ENCODE measurements at places on chromosomes 3 and 15. TPM values are rescaled to one million over a fixed set of nuclear protein-coding genes. Genes with fewer than 3 reads are reported as not detected.

DNA sequence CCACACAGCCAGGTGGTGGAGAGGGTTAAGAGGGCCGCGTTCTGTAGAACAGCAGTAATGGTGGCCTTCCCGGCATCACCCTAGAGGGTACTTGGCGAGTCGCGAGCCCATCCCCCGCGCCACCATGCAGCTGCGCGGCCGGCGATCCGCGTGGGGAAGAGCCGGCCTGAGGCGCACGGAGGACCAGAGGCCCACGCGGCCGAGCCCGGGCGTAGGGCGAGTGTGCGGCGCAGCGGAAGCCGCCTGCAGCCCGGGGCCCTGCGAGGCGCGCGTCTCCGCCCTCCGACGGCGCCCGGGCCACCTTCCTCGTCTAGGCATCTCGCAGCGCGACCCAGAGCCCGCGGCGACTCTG is 423 bp downstream of the TKT start:
- no peaks in the 10 kb centered on the region for H3K27me3 ChIP-seq
- no peaks in the 10 kb centered on the region for H3K36me3 ChIP-seq
- peak overlapping the region; percentile 67 for H3K4me3 ChIP-seq

GRCh38 chr3:177820683-177821316 is 623.5 kb upstream of the TBL1XR1 start:
- no peaks in the 10 kb centered on the region for H3K36me3 ChIP-seq
- H3K27me3 ChIP-seq, result no peaks in the 10 kb centered on the region
- no peak for DNase-seq
- H3K4me3 ChIP-seq, result no peak overlapping the region
- no peaks in the 10 kb centered on the region for H3K4me1 ChIP-seq

- H3K36me3 ChIP-seq, result no peaks in the 10 kb centered on the region
- no peaks in the 10 kb centered on the region for H3K27me3 ChIP-seq
- H3K4me3 ChIP-seq, result no peak overlapping the region
- no peak overlapping the region for H3K27ac ChIP-seq
These were observed 66.3 kb upstream of the EPHA6 start for GRCh38 chr3:96748139-96748538.

- H3K27ac ChIP-seq, result no peak overlapping the region
- no peak overlapping the region for H3K4me3 ChIP-seq
- H3K27me3 ChIP-seq, result peaks cover 2% of the 10 kb centered on the region
- no peaks in the 10 kb centered on the region for H3K36me3 ChIP-seq
- H3K4me1 ChIP-seq, result no peaks in the 10 kb centered on the region
- DNase-seq, result no peak
These were observed 137.9 kb upstream of the LRIG1 start for GRCh38 chr3:66638717-66639116.

DNA sequence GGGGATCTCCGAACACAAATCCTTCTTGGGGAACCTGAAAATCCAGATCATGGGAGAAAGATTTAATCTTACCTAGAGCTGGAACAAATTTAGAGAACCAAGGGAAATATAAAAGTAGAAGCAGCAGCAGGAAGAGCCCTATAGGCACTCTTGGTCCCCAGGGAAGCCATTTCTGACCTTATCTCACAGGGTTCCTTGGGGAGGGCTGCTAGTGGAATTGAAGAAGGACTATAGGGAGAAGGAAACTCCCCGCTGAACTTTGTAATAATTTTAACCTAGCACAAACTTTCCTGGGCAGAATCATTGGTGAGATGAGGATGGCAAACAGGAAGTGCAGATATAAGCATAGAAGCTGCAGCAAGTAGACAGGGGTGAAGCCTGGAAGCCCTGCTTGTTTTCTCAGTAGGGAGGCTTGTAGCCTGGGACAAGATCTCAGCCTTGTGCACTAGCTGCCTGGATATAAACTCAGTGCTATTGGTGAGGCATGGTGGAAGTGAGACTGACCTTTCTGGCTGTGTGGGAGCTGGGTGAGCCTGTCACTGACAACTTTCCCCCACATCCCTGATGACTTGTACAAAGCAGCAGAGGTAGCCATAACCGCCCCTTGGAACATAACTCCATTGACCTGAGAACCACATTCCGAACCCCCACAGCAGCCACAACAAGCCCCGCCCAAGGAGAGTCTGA is 343.0 kb upstream of the TGFBR2 start:
- H3K4me3 ChIP-seq, result no peak overlapping the region
- DNase-seq, result no peak
- no peaks in the 10 kb centered on the region for H3K36me3 ChIP-seq
- H3K4me1 ChIP-seq, result no peaks in the 10 kb centered on the region
- no peak overlapping the region for H3K27ac ChIP-seq
- no peaks in the 10 kb centered on the region for H3K27me3 ChIP-seq

DNA sequence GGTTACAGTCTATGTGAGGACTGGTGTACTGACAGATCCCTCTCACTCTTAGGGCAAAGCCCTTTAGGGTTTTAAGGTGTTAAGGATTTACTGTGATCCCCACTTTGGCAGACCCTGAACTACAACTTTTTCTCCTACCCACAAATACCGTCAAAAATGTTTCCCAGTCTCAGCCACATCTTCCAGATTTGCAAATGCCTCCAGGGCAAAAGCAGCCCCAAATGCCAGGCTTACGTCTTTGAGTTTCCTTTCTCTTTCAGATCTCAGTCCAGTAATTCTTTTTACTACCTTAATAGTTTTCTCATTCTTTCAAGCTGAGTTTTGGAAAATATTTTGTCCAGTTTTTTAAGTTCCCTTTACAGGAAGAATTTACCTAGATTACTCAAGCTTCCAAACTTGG is 13.4 kb upstream of the ITGA11 start:
- no peaks in the 10 kb centered on the region for H3K4me1 ChIP-seq
- H3K27ac ChIP-seq, result no peak overlapping the region
- DNase-seq, result no peak
- H3K4me3 ChIP-seq, result no peak overlapping the region

DNA sequence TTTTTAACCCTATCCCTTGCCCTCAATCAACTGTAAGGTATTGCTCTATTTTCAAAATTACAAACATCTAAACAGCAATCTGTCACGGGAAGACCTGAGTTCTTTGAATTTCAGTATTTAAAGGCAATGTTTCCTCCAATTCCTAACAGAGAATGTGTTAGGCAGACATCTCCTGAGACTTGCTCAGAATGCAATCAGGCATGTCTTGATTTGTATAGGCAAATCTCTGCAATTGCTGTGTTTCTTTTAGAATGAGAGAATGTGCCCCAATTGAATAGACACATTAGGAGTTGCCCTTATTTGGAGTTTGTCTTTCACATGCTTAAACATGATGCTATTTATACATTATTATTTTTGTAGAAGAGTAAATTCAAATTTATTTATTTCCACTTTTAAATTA is 205.6 kb downstream of the CADM2 start:
- no peak for DNase-seq
- H3K27ac ChIP-seq, result no peak overlapping the region
- H3K4me1 ChIP-seq, result no peaks in the 10 kb centered on the region

GRCh38 chr3:115151921-115152320 is 4.8 kb upstream of the ZBTB20 start:
- no peak for DNase-seq
- H3K4me1 ChIP-seq, result no peaks in the 10 kb centered on the region
- no peaks in the 10 kb centered on the region for H3K27me3 ChIP-seq
- no peak overlapping the region for H3K27ac ChIP-seq
- H3K4me3 ChIP-seq, result no peak overlapping the region

Gene SCG5
- total RNA-seq, result not detected

Gene ADAMTS7
- not detected for total RNA-seq

Gene CTXND1
- total RNA-seq, result not detected

Gene ROPN1B
- total RNA-seq, result not detected

Gene HHLA2
- not detected for total RNA-seq

Gene ABHD6
- 10.6 TPM for total RNA-seq

Gene PPARG
- 0.21 TPM for total RNA-seq

Gene GRAMD2A
- total RNA-seq, result not detected

Data from natural killer cell (primary cell).